Nucleus accumbens (tissue), 56 donors: ENCODE measurements at places on chromosomes 2 and 18.
A peak's percentile ranks its signal among the peaks of the same experiment; 100 is the strongest.

DNA sequence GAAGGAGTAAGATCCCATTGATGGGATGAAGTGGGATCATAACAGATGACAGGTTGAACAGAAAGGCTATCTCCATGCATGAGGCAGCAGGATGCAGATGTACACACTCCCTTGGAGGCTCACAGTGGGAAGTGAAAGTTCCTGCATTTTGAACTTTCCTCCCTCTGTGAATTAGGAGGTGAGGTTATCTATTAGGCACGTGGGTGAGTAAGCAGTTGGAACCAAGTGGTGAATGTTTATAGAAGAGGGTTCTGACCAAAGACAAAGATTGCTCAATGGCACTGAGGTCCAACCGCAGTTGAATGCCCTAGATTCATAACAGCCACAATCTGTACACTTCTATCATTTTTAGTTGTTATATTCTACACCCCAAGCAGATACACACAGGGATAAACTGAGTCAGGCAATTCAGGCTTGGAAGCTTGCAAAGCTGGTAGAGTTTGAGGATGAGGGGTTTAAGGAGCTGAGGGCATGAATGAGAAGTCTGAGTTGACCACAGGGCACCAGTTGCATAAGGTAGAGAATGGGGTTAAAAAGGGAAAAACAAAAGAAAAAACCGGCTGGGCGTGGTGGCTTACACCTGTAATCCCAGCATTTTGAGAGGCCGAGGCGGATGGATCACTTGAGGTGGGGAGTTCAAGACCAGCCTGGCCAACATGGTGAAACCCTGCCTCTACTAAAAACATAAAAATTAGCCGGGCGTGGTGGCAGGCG lies 7.1 kb upstream of the KCMF1 start:
- DNase-seq = no peak

GRCh38 chr2:74560591-74560990 lies 6.1 kb downstream of the DOK1 start:
- no peak for DNase-seq

DNA sequence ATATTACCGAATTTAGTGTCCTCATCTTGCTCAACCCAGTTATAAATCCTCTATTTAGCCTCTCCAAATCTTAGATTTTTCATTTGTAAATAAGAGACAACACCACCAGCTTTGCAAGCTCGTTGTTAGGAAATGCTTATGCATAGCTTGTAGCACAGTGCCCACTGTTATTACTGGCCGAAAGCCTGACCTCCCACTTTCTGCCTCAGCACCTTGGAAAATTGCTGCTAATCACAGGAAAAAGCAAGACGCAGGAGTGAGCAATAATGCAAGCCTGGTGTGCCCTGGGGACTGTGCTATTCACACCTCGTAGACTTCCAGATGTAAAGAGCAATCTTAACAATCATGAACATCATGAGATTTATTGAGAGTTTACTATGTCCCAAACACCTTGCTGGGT lies 124.2 kb upstream of the ARL4C start:
- DNase-seq = no peak

- no peak for DNase-seq
Observed at GRCh38 chr2:212406716-212407115, 131.9 kb downstream of the ERBB4 start.

GRCh38 chr2:71060871-71061270 lies 7.6 kb upstream of the NAGK start:
- no peak for DNase-seq

GRCh38 chr2:55010915-55011314 lies 39.3 kb downstream of the RTN4 start:
- no peak for DNase-seq

DNA sequence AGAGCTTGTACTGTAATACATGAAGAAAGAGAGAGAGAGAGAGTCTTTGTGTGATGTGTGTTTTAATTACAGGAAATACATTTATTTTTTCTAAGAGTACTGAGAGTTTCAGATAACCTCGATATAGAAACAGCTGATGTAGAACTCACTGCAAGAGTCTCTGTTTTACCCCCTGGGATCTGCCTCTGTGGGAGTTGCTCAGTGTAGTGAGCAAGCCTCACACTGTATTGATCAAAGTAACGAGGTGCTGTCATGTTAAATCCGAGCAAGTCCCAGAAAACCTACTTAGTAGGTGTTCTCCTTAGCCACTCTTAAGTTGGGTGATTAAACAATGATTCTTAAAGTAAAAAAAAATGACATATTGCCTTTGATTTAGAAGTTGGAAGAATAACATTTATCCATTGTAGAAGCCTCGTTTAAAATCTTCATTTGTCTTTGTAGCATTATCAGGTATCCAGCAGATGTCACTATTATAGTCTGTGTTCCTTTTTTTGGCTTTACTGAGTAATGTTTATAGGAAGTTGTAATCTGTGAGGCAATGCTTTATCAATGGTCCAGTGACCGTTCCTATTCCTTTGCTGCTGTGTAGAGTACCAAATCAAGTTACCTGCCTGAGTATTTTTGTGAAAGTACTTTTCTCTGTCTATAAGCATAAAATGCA lies 219.0 kb downstream of the MYO3B start:
- DNase-seq = no peak

- no peak for DNase-seq
Observed at GRCh38 chr2:57022496-57022895, 838.7 kb downstream of the CCDC85A start.

DNA sequence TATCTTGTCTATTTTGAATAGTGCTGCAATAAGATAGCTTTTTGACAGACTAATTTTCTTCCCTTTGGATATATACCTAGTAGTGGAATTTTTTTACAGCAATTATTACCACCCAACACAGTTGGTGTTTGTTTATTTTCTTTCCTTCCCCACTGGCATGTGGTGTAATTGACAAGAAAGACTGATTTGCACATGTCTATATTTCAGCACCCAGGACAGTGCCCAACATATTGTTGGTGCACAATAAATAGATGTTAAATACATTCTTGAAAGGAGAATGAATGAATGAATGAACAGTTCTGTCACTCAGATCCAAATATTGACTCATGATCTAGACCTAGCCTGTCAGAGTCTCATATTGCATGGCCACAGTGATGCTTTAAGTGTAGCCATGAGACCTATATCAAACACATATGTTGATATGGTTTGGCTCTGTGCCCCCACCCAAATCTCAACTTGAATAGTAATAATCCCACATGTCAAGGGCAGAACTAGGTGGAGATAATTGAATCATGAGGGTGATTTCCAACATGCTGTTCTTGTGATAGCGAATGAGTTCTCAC lies 538.2 kb downstream of the NYAP2 start:
- no peak for DNase-seq

- DNase-seq = no peak
Observed at GRCh38 chr2:26175466-26176278, 2.8 kb downstream of the GAREM2 start.

- DNase-seq = no peak
Observed at GRCh38 chr18:77127769-77128671, 4.6 kb downstream of the MBP start.

DNA sequence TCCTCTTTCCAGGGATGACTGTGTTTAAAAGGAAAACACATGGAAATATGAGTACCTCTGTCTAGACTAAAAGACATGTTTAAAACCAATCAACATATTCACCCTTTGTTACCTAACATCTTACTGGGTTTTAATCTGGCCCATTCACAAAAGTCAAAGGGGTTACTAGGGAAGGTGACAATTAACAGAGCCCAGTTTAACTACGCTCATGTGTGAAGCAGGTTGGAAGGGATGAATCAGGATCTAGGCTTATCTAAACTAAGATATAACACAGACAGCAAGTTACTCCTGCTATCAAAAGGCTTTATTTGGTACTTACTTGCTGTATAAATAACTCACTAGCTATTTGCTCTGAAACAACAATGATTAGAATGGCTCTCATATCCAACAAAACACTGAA lies 337.0 kb downstream of the NCKAP5 start:
- no peak for DNase-seq

DNA sequence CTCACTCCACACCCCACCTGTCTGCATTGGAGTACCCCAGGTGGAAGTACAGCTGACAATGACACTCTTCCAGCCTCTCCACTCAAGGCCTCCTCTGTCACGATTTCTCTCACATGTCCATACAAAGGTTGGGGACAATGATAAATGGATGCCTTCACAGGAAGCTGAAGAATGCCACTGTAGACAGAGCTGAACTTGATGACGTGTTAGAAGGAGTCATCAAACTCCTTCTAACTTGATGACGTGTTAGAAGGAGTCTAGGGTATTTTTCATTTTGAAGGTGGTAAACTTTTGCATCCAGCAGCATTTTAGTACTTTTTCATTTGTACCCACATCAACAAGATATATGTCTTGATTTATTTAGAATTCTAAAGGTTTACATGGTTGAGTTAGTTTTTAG lies 163.5 kb upstream of the DNMT3A start:
- no peak for DNase-seq

DNA sequence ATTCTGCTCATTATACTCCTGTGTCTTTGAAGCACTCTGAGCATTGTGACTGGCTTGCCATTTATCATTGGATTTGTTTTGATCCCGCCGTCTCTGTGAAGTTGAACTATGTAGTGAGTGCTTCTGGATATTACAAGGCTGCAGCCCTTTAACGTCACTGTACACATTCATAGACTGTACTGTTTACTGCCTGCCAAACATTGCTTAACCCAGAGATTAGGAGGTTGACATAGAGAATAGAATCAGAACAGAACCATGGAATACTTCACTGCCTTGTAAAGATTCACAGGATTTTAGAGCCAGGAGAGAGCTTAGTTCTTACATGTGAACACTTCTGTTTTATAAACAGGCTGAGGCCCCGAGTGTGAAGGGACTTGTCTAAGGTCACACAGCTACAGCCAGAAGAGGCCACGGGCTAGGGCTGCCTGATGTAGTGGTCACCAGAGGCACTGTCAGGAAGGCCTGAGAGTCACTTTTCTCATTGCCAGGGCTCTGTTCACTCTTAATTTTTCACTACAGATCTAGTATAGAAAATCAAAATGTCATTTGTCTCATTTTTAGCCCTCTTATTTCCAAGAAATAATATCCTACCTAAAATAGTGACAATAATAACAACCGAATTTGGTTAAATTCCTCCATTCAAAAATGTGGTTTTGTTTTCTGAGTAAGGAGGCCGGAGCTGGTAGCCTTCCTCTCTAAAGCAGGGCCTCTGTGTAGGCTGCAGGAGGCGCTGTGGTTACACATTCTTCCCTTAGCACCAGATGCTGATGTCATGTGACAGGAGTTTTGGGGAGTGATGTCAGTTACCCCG lies 87.9 kb downstream of the UGGT1 start:
- DNase-seq = peak; percentile 4

DNA sequence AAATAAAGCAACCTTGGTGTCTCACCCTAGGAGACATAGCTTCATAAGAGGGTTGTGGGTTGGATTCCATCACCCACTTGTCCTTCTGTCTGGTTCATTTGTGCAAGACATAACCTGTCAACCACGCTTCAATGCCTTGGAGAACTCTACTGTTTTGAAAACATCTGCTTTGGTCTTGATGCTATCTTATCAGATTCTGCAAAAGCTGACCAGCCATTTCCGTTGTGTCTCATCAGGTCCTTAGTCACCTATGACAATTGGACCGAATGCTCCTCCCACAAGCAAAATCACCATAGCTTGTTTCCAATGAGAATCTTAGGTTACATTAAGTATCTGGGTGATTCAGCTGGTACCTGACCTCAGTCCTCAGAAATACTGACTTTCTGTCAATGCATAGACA lies 35.4 kb downstream of the STAT4 start:
- DNase-seq = no peak

GRCh38 chr2:217632043-217632442 lies 370.8 kb downstream of the TNS1 start:
- DNase-seq = no peak

DNA sequence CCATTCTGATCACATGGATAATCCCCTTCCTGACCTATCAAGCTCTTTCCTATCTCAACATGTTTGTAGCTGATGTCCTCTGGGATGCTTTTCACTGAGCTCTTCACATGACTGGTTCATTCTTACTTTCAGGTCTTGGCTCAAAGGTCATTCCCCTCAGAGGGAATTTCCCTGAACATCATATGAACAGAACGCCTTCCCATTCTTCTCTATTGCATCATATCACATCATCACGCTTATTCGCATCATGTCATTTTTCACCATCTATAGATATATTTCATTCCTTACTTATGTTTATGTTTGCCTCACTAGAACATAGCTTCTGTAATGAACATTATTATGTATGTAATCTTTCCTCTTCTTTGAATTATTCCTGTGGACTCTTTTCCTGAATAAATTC lies 178.9 kb upstream of the APCDD1 start:
- DNase-seq = no peak

- DNase-seq = no peak
Observed at GRCh38 chr2:48954935-48955334, 199.4 kb downstream of the FSHR start.

- no peak for DNase-seq
Observed at GRCh38 chr2:17539611-17540092, 844 bp upstream of the VSNL1 start.

DNA sequence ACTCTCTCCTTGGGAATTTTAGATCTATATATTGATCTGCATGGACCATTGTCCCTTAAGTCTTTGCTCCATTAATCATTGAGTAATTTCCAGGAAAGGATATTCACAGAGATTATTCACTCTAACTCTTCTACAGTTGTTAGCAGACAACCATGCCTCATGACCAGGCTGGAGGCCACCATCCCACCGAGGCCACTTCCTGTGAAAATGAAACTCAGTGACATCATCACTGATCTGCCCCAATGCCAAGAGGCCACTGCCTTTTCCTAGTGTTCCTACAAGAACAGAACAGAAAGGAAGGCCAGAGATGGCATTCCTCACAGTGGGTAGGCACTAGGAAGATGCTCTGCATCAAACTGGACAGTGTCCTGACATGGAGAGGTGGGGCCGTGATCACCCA lies 161.3 kb downstream of the DTNA start:
- DNase-seq = no peak

- DNase-seq = no peak
Observed at GRCh38 chr2:41707790-41708451, 339.9 kb upstream of the PKDCC start.

- no peak for DNase-seq
Observed at GRCh38 chr18:3901811-3902210, 451.8 kb downstream of the TGIF1 start.

GRCh38 chr18:46761059-46761769 lies 4.4 kb upstream of the ST8SIA5 start:
- DNase-seq = no peak

DNA sequence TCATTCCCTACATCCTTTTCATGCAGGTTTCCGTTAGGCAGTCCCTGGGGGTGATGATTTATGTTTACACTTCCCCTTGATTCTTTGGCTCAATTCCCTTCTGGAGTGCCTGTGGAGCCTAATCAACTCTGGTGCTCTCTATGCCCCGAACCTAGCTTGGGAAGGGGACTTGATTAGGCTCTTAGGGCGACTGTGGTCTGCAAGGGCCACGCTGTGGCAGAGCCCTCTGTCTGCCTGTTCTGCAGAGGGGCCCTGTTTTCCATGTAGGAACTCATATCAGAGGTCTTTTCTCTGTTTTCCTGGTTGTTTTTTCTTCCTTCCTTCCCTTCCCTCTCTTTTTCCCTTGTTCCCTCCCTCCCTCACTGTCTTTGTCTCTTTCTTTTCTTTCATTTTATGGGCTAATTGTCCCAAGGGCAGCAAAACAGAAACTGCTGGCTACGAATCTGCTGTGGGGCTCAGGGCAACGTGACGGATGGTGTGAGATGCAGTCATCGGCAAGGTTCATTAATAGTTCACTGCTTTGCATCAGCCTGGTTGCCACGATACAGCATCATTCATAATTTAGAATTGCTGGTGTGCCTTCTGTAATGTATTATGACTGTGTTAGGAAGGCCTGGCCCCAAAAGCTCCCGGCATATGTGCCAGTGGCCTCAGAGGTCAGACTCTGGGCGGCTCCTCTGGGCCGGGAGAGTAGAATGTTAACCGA lies 134.5 kb downstream of the NAPG start:
- no peak for DNase-seq

GRCh38 chr2:29276151-29276550 lies 160.9 kb downstream of the CLIP4 start:
- DNase-seq = no peak
